ENCODE measurements at places on chromosomes 2 and 18.

- DNase-seq, result no peak
Observed at GRCh38 chr18:67456711-67457110, 59.8 kb downstream of the DSEL start.

DNA sequence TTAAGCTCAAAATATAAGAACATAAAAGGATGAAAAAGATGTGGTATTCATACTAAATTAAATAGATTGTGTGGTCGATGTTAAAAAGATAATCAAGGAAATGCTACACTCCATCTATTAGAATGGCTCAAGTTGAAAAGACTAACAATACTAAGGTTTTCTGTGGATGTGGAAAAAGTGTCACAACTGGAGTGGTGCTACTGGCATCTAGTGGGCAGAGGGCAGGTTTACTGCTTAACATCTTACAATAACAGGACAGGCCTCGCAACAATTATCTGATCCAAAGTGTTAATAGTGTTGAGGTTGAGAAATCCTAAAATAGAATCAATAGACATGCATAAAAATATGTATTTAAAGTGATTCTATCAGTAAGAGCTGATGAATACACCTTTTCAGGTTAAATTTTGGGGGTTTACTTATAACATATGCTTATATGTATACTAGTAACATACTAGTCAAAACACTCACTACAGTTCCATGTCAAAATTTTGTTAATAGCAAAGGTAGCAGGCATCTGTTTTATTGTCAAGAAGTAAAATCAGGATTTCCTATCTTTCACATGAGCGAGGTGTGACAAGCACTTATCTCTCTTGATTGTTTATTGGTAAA, 91.5 kb upstream of the TMEFF2 start:
- DNase-seq, result peak; percentile 16

DNA sequence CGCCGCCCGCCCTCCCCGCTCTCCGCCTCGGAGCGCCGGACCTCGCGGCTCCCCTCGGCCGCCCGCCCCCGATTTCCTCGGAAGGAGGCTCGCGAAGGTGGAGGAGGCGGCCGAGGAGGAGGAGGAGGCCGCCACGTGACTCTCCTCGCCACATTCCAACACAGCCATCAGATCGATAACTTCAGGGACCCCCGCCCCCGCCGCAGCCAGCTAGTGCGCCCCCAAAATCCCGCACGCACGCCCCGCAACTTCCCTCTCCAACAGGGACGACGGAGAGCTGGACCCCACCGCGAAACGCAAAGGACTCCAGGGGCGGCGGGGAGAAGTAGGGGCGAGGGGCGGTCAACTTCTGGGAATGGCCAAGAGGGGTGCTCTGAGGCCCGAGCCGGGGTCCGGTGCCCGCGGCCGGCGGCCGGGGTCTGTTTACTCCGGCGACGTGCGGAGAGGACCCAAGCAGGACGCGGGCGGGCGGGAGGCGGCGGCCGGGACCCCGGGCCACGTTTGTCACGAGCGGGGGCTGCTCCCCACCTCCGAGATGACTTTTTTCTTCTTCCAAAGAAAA, 2.0 kb downstream of the ZNF521 start:
- no peak for DNase-seq

GRCh38 chr2:147236601-147237000, 608.2 kb upstream of the ACVR2A start:
- no peak for DNase-seq

- DNase-seq, result no peak
Observed at GRCh38 chr18:70046207-70046606, 98.5 kb upstream of the CD226 start.

- DNase-seq, result no peak
Observed at GRCh38 chr2:169771612-169772011, 27.1 kb upstream of the SSB start.

DNA sequence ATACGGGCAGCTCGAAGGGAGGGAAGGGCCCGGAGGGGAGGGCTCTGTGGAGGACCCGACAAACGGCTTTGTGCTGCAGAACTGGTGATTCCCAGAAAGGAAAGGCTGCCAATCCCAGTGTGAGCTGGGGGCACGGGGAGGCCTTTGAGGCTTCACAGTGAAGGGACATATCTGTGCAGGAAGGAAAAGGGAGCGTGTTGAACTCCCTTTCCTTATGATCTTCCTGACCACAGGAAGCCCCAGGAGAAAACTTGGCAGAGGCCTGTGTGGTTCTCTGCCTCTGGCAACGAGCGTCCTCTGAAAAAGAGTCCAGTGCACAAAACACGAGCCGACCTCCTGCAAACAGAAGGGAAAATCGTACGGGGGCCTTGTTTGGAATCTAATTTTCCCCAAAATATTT, 683.5 kb upstream of the SALL3 start:
- DNase-seq, result no peak

GRCh38 chr18:40985436-40985835, 969.6 kb upstream of the PIK3C3 start:
- no peak for DNase-seq

All from AML-193 (cell line).